Activated CD4-positive, alpha-beta T cell treated with anti-CD3 and anti-CD28 coated beads for 48 hours (primary cell): ENCODE measurements at places on chromosomes 6 and 20.

DNA sequence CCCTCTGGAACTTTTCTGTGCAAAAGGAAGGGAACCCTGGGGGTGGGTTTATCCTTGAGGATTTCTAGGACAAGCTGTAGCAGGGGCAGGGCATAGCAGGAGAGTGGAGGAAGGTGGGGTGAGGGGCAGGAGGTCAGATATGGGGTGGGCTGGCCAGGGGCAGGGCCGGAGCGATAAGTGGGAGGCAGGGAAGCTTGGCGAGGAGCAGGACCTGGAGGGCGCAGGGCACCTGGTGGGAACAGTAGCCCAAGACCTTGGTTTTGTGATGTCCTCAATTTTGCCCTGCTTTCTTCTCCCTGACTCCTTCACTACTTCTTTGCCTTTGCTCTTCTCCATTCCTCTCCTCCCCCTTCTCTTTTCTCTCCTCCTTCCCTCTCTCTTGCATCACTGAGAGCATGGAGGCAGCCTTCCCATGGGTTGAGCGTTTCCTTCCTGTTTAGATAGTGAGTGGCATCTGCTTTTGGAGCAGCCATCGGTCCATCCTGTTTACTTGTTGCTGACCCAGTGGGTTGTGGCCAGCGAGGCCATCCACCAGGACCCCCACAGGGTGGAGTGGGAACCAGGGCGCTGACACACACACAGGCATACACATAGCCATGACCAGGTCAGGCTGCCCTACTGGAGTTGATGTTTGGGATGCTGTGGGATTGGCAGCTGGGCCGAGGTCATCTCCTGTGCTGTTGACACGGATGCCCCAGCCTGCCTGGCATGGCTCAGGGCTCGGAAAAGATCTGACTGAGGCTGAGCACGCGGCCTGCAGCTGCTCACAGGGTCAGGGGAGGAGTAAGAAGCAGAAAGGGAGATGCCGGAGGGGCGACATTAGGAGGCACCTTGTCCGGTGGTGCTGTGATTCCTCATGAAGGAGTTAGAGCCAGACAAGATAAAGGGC is 121.0 kb upstream of the RNF24 start:
- no peak for DNase-seq

- no peak for DNase-seq
These were observed 4.1 kb upstream of the DLL1 start for GRCh38 chr6:170294813-170295509.

DNA sequence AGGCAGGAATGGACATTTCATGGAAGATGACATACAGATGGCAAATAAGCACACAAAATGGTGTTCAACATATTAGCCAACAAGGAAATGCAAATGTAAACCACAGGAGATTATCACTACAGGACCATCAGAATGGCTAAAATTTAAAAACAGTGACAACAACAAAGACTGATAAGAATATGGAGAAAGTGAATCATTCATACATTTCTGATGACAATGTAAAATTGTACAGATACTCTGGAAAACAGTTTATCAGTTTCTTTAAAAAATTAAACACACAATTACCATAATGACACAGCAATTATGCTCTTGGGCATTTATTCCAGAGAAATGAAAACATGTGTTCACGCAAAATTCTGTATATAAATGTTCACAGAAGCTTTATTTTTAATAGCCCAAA is 105.8 kb upstream of the RUNX2 start:
- DNase-seq: no peak

- no peak for DNase-seq
These were observed 396.9 kb upstream of the ADGRB3 start for GRCh38 chr6:68238097-68238601.

GRCh38 chr20:40181676-40182075 is 507.4 kb downstream of the MAFB start:
- DNase-seq: no peak

GRCh38 chr6:147933224-147933623 is 409.4 kb upstream of the SASH1 start:
- no peak for DNase-seq

DNA sequence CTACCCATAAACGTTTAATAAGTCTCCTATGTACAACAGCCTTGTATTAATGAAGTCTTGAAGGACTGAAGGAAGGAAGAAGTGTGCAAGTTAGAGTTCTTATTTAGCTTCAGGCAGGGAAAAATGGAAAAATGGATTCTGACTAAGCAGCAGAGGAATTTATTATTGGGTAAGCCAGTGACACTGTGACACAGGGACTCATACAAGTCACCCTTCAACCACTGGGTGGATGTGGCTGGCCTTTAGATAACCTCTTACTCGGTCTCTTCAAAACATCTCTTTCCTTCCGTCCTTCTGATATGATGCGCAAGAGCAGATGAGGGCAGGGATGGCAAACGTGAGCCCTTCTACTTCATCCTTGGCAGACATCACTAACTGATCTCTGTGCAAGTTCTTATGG is 145.6 kb downstream of the DHX35 start:
- no peak for DNase-seq

DNA sequence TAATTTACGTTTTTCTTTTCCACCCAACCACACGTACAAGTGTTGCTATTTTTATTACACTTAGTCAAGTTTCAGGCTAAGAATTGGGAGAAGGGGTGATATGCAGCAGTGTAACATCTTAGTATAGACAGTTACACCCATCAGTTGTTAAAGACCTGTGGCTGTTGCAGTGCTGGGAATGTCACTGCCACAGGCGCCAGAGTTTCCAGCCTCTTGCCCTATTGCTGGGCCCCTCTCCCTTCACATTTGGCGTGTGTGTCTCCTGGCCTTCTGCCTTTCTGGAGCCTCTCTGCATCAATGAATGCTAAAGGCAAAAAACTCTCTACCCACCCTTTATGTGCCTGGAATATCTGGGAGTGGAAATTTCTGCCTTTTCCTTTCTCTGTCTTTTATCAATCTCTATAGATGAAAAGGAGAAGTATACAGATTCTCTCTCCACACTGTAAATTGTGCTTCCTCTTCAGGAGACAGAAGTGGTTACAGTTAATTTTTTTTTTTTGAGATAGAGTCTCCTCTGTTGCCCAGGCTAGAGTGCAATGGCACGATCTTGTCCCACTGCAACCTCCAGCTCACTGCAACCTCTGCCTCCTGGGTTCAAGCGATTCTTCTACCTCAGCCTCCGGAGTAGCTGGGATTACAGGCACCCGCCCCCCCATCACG is 73.0 kb downstream of the TIAM2 start:
- no peak for DNase-seq

DNA sequence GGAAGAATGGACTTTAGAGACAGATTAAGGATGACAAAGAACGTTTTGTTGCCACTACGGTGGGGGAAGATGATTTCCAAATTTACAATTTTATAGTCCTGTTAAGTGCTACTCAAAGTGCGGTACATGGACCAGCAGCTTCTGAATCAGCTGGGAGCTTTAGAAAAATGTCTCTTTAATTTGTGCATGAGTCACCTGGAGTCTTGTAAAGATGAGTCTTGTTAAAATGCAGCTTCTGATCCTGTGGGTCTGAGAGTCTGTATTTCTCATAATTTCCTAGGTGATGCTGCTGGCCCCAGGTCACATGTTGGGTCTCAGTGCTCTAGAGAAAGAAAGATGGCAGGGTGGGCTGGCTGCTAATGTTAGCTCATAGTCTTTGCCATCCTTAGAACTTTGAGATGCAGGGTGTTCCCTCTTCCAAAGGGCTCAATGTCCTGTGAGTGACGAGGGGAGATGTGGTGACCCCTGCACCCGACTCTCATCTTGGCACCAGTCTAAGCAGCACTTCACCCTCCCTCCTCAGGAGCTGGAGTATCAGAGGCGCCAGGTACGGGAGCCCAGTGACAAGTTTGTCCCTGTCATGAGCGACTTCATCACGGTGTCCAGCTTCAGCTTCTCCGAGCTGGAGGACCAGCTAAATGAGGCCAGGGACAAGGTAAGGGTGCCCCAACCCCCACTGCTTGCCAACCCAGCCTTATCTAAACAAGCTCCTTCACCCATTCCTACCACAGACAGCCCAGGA is 34.5 kb downstream of the MOCS1 start:
- no peak for DNase-seq

DNA sequence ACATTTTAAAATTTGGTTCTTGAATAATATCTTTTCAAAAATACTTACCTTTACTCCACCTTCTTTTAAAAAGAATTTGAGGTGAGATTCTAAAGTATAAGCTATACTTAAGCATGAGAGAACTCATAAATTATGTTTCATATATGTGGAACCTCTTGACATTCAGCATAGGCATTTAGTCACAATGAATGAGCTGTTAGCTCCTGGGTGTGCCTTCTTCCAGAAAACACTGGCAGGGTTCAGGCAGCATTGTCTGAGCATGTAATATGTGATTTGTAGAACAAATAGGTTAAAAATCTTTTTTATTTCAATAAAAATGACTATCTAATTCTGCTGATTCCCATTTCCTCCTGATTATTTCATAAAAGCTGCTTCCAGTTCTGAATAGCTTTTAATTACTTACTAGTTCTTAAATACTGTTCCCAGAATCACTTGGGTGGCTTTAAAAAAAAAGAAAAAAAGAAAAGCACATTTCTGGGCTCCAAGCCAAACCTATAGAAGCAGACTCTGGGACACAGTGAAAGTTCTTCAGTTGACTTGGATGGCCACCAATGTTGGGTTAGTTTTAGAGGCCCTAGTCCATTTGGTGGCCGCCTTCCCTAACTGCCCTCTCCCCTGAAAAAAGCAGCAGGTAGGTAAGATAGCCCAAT is 20.2 kb downstream of the RNF8 start:
- DNase-seq: no peak

GRCh38 chr6:80698459-80698858 is 592.0 kb downstream of the BCKDHB start:
- DNase-seq: no peak

GRCh38 chr20:24934101-24934661 is 14.9 kb upstream of the CST7 start:
- DNase-seq: no peak

GRCh38 chr6:3041606-3042005 is 26.7 kb upstream of the RIPK1 start:
- no peak for DNase-seq

- DNase-seq: no peak
These were observed 27.8 kb upstream of the RNF144B start for GRCh38 chr6:18359237-18359885.

DNA sequence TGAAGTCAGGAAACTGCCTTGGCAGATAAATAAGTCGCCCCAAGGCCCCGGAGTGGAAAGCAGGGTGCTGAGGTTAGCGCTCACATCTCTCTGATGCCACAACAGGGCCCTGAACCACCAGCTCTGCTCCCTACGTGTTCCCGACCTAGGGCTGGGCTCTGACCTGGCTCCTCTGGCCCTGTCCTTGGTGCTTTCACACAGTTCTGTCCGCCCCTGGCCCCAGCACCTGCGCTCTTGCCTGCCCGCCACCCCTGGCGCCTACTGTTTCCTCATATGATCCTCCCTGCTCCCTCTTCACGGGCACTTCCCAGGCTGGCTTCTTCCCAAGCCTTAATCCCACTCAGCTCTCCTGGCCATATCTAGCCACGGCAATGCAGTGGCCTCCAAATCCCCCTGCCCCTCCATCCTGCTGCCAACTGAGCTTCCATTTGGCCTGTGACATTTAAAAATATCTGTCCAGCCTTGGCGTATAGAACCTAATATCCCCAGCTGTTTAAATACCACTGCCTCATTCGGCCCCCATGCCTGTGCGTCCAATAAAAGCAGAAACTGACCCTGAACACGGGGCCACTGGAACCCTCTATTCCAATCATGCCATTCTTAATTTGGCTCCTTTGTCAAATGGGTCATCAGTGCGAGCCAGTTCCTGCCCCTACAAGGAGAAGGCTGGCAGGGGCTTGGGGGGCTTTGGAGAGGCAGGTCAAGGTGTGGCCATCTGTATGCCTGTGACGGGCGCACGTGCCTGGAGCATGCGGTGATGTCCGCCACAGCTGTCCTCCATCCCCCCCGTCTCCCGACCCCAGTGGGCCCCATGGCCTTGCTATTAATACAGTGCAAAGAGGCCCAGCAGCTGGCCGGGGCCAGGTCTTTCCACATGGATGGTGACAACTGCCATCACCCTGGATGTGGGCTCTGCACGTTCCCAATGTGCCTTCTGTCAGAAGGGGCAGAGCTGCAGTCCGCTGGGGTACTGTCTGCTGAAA is 27.7 kb downstream of the GNAS-AS1 start:
- DNase-seq: no peak

DNA sequence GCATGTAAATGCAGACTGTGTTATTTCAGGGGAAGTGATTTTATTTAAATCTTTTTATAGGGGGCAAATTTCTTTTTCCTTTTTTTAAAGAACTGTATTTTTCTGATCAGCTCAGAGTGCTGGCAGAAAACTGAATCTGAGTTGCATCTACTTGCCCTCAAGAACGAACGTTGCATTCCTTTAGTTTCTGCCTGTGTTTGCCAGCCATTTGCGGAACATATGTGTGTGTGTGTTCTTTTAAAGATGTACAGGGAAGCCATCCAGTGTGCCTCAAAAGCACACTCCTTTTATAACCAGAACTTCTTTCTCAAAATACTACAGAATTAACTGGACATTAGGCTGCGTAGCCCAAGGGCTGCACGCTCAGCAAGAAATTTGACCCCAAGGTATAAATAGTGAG is 25.8 kb upstream of the INSM1 start:
- DNase-seq: no peak
